ENCODE measurements at places on chromosomes 16 and 17.

- no peak for DNase-seq
Observed at GRCh38 chr16:19882646-19883045, 2.0 kb downstream of the GPRC5B start.

- DNase-seq = no peak
Observed at GRCh38 chr17:38456031-38456815, 28.0 kb downstream of the ARHGAP23 start.

DNA sequence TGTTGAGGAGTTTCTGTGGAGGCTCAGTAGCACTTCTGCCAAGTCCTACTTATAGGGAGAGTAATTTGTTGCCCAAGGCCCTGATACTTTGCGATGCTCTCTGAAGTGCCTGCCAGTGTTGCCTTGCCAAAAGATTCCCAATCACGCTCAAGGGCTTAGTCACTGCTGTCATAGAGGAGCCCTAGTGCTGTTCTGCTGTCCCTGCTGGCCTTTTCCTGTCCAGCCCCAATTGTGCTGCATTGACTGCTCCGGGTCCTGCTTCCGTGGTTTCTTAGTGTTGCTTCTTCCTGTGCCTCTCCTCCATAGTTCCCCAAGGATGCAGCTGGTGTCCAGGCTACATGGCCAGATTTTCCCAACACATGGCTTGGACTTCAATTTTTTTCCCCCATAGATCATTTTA, 13.9 kb downstream of the NUP93 start:
- peak; percentile 33 for DNase-seq

GRCh38 chr17:45101546-45101882, 30.8 kb downstream of the PLCD3 start:
- no peak for DNase-seq

GRCh38 chr17:72421128-72422092, 300.6 kb downstream of the SOX9 start:
- no peak for DNase-seq
